ENCODE measurements at places on chromosomes 4 and X.

GRCh38 chrX:71492231-71493065 is 40.5 kb upstream of the OGT start:
- DNase-seq: no peak

DNA sequence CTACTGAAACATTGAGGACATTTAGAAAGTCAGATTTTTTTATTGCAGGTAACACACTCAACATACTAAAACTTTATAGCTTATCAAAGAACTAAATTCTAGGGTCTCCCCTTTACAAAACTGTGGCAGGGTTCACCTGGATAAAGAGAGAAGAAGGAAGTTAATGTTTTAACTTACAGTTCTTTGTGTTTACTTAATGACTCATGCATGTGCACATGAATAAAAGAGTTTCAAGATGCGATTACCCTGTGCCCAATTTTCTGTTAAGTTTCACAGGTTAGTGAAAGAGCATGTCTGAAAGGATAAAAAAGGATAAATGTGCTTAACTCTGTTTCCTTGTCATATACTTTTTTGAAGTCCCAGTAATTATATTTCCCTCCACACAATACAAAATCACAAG is 16.8 kb downstream of the DCAF8L1 start:
- DNase-seq: no peak

- no peak for DNase-seq
Measured at GRCh38 chr4:145799223-145799622, 119.3 kb downstream of the C4orf51 start.

DNA sequence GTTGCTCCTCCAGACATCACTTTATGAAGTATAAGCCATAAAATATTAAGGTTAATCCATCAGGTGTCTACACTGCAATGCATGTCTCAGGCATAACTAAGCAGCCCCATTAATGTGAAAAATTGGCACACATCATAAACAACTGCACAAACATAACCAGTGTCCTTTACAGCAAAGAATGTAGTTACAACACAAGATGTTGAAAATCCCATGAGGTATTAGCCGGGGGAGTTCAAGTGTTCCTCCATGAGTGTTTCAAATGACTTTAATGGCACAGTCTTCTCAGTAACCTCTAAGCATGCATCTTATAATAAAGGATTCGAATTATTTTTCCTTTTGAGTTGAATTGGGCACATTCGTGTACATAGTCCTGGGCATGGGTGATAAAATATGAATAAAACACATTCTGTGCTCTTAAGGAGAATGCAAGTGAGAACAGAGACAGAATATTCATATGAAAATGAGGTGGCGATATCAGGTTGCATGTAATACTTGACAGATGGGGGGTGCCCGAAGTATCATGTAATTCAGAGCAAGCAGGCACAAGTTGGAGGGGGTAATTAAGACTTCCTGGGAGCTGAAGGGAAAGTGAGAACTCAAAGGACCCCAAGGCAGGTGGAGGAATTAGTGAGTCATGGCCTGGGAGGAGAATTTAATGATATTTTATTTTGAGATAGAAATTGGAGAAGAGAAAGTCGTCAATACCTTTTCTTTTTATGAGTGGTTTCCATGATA is 18.2 kb upstream of the VCX2 start:
- no peak for DNase-seq

DNA sequence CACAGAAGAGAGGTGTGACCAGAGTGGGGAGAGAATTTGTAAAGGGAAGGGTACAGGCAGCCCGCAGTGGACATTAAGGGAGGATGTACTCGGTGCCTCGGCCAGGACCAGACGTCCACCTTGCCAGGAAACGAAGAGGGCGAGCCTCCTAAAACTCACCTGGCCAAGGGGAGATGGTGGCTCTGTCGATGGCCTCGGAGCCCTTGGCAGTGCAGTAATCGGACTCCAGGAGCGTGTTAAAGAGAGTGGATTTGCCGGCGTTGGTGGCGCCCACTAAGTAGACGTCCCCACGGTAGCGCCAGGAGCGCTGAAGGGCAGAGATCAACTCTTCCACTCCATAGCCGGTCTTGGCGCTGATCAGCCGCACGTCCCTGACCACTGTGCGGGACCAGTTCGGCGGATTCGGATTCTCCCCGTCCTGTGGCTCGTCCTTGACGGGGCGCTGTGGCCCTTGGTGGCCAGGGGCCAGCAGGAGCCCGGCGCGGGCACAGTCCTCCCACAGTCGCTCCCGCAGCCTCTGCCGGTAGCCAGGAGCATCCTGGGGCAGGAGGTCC is 1.0 kb downstream of the NOA1 start:
- no peak for DNase-seq

DNA sequence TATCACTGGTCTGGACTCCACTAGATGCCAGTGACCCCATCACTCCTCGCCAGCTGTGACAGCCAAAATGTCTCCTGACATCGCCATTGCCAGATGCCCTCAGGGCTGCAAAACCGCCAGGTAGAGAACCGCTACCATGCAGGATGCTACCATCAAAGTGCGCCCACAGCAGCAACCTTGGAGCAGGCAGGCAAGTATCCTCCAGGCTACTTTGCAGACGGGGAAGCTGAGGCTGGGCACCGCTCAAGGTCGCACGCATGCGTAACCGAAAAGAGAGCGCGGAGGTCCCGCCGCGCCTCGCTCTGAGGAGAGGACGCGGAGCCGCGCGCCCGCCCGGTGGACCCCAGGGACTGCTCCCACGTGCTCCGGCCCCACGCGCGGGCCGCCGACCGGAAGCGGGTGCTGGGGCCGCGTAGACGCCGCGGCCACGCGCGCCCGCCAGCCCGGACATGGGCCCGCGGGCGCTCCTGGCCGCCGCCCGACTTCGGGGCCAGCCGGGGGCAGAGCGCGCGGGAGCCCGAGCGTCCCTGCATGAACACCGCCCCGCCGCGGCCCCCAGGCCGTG is at the start of gene STS:
Gene STS (plus strand): TSS at position 300 of the 565 bp plus-strand sequence. CDS start 105,488 bp downstream, outside the sequence.
- DNase-seq: no peak

DNA sequence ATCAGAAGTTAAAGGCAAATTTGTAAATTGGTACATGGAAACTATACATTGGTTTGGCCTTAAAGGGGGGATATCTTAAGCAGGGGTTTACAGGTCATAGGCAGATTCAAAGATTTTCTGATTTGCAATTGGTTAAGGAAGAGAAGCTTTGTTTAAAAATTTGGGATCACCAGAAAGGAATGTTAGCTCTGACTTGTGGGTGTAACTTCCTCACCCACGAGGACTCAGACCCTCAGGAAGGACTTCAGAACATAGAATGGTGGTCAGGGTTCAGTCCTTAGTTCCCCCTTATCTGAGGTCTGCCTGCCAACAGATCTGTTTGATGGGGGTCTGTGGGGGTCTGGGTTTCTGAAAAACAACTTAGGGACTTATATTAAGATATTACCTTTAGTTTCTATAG is 427.4 kb upstream of the DIPK2B start:
- DNase-seq: no peak

DNA sequence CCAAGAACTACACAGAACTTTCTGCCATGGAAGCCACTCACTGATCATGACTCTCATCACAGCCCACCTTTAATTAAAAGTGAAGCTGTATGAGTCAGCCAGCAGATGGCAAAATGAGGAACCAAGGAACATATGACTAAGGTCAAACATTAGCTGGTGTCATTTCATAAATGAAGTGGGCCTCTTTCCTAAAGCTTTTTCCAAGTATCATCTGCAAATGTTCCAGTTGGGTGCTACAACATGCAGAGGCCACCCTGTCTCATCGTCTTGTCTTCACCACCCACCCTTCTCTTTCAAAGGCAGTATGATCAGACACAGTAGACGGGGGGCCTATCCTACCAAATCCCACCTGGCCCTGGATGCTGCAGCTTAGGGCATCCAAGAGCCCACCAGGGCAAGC is 9.2 kb upstream of the EOLA1 start:
- no peak for DNase-seq

DNA sequence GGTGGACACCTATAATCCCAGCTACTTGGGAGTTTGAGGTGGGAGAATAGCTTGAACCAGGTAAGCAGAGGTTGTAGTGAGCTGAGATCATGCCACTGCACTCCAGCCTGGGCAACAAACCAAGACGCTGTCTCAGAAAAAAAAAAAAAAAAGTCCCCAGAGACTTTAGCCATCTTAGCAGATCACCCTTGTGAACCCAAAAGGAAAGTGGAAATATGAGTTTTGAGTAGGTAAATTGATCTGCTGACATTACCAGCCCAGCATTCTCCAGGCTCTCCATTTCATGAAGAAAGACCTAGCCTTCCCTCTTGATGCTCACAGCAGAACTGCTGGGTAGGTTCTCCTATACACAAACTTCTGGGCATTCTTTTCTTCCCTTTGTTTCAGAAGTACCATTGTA is 24.5 kb upstream of the HNRNPD start:
- no peak for DNase-seq

DNA sequence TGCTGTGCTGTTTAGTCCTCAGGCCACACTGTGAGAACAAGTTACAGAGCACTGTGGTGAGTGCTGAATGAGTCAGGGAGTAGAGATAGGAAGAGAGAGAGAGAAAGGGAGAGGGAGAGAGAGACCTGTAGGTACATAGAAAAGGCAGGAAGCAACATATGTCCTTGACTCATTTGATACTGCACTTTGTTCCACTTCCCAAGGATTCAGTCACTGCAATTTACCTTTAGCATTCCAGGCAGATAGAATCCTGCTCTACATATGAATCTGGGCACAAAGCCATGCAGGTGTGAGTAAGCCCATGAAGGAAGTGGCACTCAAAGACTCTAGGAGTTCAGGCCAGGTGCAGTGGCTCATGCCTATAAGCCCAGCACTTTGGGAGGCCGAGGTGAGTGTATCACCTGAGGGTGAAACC is 1.0 kb upstream of the DAPP1 start:
- DNase-seq: peak; percentile 100

DNA sequence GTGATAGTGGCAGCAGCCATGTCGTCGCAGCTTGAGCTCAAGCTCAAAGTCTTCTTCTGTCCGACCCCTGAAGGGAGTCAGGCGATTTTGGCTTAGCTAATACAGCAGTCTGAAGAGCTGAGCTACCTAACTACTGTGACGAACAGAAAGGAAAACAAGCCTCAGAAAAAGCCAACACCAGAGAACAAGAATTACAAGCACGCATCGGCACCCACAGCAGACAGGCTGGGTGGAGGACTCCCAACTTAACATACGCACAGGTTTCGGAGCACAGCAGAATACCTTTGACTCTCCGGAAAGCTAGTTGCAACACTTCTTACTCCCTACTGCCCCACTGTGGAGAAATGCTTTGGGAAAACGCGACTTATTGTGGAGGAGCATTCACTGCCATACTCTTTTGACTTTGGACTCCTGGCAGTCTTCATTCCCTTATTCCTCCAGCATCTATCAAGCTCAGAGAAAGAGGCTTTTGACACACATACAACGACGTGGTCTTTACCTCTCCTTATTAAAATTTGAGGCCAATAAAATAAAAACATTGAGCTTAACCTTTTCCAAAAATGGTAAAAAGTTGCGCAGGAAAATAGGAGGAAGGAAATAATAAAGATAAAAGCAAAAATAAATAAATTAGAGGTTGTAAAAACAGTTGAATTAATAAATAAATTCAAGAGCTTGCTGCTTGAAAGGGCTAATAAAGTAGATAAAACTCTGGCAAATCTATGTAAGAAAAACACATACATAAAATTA is 41.3 kb upstream of the GPC3 start:
- peak; percentile 1 for DNase-seq

- no peak for DNase-seq
Measured at GRCh38 chr4:174278467-174278866, 5.0 kb downstream of the FBXO8 start.

DNA sequence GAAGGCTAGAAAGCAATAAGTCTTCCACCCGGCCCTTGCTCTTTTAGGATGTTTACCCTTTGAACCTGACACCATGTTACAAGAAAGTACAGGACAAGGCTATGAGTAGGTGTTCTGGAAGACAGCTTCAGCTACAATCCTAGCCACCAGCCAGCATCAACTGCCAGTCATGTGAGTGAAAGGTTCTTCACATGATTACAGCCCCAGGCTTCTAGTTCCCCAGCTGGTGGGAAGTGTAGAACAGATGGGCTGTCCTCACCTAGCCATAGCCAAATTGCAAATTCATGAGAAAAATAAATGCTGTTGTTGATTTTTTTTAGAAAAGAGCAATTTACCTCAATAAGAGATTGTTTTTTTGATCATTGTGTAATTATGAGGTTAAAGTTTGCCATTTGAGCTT is 60.8 kb downstream of the GRXCR1 start:
- DNase-seq: no peak

DNA sequence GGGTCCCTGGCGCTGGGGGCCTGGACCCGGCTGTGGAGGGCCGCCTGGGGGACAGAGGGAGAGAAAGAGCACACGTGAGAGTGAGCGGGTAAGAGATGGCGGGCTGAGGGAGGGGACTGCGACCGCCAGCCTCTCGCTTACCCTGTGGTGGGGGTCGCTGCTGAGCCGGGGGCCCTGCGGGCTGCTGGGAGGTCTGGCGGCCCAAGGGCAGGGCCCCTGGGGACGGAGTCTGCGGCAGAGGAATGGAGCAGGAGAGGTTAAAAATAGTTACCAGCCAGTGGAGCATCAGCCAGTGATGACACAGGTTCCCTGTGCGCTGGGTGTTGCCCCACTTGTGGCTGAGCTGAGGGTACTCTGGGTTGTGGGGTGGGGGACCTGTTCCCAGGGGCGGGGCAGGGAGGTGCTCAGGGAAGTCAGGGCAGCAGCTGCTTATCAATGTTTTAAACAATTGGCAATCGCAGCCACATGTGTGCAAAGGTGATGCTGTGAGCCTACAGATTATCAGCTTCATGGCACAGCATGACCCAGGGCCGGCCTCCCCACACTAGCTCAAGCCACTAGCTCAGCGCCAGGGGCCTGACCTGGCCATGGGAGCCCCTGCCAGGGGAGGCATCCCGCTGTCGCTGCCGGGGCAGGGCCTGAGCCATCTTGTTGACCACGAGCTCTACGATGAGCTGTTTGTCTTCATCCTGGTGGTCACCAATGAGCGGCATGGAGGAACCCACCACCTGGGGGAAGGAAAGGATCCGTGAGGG is 7.5 kb upstream of the TIMP1 start:
- no peak for DNase-seq

DNA sequence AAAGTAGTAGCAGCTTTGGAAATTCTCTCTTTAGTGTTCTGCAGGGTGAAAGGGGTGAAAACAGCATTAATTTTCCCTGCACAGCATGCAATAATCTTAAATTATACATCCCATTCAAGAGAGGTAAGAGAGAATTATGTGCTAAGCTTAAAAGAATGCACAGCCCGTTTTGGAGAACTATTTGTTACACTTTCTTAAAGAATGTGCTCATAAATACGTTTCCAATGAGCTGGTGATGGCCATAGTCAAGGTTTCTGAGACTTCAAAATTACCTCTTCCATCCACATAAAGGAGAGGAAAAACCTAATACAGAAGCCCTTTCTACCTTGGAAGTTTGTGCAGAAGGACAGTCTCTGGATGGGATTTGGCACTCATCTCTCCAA is 766.7 kb upstream of the TENM3 start:
- DNase-seq: no peak

DNA sequence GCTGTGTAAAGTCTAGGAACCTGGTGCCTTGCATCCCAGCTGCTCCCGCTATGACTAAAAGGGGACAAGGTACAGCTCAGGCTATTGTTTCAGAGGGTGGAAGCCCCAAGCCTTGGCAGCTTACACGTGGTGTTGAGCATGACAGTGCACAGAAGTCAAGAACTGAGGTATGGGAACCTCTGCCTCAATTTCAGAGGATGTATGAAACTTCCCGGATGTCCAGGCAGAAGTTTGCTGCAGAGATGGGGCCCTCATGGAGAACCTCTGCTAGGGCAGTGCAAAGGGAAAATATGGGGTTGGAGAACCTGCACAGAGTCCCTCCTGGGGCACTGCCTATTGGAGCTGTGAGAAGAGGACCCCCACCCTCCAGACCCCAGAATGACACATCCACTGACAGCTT is 76.6 kb downstream of the DDX60 start:
- no peak for DNase-seq
